ENCODE measurements at places on chromosomes 13 and 19.

DNA sequence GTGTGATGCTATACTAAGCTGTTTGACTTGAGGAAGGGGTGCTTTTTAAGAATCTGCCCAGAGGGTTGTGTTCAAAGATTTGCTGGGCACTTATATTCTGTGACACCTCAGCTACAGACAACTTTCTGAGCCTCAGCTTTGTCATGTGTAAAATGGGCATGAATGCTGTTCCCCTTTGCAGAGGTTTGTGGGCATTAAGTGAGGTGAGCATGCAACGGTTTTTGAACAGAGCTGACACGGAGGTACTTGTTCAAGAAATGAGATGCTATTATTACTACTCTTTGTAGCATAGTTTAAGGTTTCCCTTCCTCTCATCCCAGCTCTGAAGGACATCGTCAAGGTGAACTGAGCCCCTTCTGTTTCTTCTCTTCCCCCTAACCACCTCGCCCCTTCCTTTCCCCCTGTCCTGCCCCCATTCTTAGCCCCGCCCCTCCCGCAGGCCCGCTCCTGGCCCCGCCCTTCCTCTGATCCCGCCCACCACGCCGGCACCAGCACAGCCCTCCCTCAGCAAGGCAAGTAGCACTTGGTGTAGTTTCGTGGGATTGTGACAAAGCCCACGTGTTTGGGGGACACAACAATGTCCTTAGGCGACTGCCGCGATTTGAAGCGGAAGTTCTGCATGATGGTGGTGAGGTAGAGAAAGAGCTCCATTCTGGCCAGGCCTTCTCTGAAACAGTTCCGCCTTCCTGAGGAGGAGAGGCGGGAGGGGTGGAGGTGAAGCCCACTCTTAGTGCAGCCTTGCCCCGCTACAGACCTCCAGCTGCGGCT, 26.1 kb upstream of the CYP2A7 start:
- DNase-seq: no peak

GRCh38 chr19:47779524-47780214, 1.2 kb downstream of the SELENOW start:
- DNase-seq: no peak

GRCh38 chr19:42140125-42140754, 8.0 kb upstream of the POU2F2 start:
- DNase-seq: no peak

- no peak for DNase-seq
Observed at GRCh38 chr19:5172859-5173630, 167.6 kb downstream of the PTPRS start.

DNA sequence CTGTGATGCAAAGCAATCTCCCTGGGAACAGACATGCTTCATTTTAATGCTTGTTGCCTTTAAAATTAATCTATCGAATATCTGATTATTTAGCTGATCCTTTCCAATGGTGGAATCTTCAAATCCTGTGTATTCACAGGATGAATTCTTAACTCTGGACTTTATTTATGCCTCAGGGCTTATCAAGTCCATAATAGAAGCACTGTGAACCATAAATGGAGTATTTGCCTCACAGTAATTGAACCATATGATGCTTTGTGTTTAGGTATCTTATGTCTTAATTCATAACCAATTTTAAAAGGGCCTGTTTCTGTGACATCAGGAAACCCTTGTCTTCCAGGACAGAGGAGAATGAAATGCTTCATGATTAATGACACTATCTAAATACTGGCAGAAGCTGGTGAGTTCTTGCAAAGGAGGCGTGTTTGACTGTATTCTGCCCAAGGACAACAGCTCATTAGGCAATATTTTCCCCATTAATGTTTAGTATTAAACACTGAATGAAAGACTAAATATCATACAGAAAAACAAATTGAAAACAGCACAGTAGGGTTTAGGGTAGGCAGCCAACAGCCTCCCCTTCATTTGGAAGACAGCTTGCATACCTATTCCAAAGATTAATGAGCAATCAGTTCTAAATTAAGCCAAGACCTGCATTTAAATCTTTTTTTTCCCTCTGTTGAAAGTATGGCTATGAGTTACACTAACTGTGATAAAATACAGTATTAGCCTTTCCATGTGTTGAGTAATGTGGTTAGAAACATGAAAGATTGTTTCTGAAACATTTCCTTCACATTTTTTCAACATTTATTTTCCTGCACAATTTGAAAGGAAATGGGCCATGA, 709.4 kb downstream of the PCDH9 start:
- no peak for DNase-seq

GRCh38 chr19:19348266-19348665, 27.6 kb downstream of the MAU2 start:
- no peak for DNase-seq

- no peak for DNase-seq
Observed at GRCh38 chr13:60439201-60439600, 42.2 kb downstream of the TDRD3 start.
